Immature natural killer cell (primary cell): ENCODE measurements at places on chromosomes 7 and 10. TPM values are rescaled to one million over a fixed set of nuclear protein-coding genes. Genes with fewer than 3 reads are reported as not detected.

Gene ST7
- 14.7 TPM for polyA plus RNA-seq

Gene PIP
- not detected for polyA plus RNA-seq

Gene GRID2IP
- polyA plus RNA-seq: not detected

Gene AASS
- not detected for polyA plus RNA-seq

Gene CHN2
- 7.7 TPM for polyA plus RNA-seq

Gene COL28A1
- not detected for polyA plus RNA-seq

Gene RARRES2
- not detected for polyA plus RNA-seq

DNA sequence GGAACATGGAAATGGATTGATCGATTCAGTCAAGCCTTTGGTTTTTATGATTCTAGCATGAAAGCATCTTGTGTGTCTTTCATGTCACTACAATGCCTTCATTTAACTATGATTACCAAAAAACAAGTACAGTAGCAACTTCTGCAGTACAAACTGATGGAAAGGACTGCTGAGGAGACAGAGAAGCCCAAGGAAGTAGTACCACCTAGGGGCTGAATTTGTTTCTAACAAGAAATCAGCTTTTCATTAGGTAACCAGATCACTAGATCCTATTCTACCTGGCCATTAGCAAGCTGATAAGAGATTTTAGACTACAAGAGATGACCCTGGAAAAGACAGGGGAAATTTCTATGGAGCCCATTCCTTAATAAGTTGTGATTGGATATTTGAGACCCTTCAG lies 3.2 kb upstream of the IFIT1 start:
- DNase-seq: no peak

DNA sequence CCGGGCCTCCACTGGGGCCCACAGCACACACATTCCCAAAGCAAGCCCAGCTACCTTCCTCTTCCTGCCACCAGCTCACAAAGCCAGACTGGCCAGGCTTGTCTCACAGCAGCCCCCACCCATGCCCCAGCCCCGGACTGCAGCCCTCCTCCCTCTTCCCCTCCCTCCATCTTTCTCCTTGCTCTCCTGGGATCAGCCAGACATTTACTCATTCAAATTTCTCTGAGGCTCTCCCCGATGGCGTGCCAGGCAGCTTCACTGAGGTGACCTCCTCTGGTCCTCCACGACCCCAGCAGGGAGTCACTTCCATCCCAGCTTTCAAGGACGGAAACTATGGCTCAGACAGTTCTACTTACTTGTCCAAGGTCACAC lies 187.5 kb downstream of the GRID1 start:
- DNase-seq: no peak

DNA sequence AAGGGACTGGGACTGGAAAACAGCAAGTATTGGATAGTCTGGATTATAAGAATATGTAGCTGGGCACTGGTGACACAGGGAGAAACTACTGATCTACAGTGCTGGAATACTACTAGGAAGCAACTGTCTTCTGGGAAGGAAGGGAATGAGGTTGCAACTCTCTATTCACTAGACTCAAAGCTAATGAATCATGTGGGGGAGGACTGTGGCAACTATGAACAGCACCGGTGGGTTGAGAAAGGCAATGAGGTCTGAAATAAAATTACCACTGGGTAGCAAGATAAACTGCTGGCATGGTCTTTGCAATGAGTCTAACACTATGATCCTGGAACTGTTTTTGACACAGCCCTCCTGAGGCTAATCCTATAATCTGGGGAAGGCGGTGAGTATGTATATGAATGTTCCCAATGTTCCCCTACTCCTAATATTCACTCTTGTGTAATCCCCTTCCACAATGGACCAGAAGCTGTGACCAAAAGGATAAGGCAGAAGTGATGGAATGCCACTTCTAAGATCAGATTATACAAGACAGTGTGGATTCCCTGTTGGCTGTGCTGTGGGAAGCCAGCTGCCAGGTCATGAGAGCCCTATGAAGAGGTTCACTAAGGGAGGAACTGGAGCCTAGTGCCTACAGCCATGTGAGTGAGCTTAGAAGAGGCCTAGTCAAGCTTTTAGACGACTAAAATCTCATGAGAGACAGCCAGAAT lies 101.3 kb upstream of the DNAJB12 start:
- no peak for DNase-seq

GRCh38 chr10:9939716-9940115 lies 1078.0 kb upstream of the CELF2 start:
- DNase-seq: no peak

DNA sequence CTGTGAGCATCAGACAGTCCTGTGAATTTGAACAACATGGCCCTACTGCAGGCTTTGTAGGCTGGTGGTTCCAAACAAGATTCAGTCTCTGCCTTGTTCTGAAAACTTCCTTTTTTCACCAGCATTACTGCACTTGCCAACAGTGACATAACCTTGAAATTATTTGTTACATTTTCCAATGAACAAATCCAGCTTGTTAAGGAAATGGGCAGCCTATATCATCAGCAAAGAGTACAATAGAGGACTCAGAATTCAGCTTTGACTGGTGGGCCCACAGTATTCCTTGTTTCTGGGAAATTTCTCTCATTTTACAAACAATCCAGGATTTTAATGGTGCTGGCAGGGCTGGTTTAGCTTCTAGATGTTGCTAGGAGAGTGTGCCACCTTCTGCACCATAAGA lies 703.7 kb upstream of the FZD8 start:
- DNase-seq: no peak

DNA sequence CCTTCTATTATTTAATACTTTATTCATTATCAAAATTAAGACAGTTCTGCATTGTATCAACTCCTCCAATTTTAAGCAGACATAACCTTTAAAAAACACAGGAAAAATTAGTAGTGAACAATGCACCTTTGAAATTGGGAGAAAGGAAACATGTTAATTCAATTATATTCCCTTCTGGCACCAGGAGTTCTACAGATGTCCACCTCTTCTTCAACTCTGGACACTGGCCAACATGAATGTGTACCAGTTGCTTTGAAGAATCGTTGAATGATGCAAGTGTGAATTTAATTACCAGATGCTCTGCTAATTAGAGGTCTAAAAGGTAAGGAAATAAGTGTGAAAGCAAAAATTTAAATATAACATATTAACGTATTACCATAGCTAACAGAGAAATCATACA lies 206.7 kb upstream of the IGFBP3 start:
- DNase-seq: no peak

- no peak for DNase-seq
Observed at GRCh38 chr10:97195706-97196222, 10.0 kb upstream of the SLIT1 start.

DNA sequence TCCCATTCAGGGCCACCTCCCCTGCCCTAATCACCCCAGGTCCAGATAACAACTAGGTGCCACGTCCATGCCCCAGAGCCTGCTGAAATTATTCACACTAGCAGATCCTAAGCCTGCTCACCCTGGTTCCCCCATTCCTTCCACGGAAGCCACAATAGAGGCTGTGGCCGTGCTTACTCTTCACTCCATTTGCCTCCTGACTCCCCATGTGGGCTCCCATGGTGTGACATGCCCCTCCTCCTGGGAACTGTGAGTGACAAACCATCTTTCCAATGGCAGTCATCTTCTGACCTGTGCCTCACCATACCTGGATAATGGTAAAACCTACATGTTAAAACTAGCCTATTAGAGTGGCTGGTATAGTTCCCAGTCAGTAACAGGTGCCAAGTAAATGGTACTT lies 216.2 kb upstream of the PRKCQ start:
- DNase-seq: no peak

DNA sequence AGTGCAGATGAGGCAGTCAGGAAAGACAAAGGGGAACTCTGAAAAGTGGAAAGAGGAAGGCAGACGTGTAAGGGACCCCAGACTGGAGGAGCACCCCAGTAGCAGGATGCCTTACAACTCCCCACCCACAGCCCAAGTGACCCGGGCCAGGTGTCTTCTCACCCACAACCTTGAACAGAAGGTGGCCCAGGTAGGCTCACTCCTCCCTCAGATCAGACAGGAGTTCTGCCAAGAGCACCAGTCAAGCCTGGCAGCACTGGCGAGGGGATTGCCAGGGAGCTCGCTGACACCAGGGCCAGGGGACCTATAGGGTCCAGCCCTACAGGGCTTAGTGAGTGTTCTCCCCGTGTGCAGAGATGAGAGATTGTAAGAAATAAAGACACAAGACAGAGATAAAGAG lies 27.1 kb upstream of the LMBR1 start:
- no peak for DNase-seq

DNA sequence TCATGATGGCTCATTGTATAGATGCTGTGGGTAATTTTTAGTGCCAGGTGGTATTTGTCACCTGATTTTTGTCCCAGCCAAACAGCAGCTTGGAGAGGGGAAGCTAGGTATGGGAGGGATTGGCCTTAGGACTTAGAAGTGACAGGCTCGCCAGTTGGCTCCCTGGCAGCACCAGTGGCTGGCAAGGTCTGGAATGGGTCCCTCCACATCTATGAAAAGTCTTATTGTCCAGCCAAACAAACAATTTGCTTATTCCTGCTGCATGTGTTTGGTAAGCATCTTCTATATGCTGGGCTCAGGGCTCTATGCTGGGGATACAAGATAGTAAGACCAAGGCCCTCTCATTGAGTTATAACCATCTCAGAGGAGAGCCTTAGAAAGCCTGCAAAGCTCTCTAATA lies 42.5 kb downstream of the SORCS3 start:
- DNase-seq: no peak

DNA sequence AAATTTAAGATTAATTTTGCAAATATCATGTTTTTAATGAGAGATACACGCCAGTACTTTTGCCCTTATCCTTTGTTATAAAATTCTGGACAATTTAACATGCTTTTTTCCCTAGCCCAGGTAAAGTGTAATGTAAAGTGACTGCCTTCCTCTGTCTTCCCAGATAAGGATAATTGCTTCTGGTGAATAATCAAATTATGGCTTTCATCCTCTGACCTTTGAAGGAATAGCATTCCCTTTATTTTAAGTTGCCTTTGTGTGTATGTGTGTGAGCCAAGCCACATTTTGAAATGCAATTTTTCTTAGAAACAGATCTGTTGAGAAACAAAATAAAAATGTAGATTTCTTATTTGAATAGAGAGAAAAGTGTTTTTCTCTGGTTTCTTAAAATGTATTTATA lies 107.5 kb downstream of the ADAM22 start:
- DNase-seq: no peak

DNA sequence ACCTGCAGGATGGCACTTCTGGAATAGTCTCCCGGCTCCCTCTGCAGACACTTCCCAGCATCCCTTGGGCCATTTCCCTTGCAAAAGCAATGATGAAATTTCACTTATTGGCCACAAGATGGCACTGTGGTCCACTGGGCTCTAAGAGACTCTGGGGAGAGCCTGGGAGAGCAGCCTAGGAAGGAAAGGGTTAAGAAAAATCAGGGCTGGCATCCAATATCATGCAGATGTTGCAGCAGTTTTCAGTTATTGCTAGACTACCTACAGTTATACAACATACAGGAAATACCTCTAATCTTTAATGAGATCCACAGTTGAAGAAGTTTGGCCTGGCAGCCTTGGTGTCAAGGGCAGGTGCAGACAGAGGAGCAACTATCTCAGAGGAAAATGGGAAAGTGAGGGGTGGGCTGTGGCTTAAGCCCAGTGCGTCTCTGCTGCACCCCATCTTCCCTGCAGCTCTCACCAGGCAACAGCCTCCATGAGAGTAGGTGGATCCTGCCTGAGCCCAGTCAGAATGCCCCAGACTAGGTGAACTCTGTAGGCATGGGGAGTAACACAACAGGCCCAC lies 100.2 kb upstream of the PRSS58 start:
- DNase-seq: no peak

GRCh38 chr10:100737355-100738054 lies 7.9 kb upstream of the PAX2 start:
- no peak for DNase-seq

GRCh38 chr10:97154162-97154561 lies 31.6 kb downstream of the SLIT1 start:
- no peak for DNase-seq

DNA sequence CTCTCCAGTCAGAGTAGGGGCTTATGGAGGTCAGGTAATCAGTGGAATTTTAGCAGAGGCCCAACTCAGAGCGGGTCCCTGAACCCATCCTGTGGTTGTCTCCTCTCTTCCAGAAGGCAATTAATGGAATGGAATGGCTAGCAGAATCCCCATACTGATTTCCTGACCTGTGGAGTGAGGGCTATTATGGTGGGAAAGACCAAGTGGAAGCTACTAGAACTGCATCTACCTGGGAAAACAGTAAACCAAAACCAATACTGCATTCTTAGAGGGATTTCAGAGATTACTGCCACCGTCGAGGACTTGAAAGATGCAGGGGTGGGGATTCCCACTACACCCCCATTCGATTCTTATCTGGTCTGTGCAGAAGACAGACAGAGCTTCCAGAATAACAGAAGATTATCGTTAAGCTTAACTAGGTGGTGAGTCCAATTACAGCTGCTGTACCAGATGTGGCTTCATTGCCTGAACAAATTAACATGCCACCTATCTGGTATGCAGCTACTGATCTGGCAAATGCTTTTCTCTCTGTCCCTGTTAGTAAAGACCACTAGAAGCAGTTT lies 73.2 kb downstream of the LMBR1 start:
- DNase-seq: no peak

DNA sequence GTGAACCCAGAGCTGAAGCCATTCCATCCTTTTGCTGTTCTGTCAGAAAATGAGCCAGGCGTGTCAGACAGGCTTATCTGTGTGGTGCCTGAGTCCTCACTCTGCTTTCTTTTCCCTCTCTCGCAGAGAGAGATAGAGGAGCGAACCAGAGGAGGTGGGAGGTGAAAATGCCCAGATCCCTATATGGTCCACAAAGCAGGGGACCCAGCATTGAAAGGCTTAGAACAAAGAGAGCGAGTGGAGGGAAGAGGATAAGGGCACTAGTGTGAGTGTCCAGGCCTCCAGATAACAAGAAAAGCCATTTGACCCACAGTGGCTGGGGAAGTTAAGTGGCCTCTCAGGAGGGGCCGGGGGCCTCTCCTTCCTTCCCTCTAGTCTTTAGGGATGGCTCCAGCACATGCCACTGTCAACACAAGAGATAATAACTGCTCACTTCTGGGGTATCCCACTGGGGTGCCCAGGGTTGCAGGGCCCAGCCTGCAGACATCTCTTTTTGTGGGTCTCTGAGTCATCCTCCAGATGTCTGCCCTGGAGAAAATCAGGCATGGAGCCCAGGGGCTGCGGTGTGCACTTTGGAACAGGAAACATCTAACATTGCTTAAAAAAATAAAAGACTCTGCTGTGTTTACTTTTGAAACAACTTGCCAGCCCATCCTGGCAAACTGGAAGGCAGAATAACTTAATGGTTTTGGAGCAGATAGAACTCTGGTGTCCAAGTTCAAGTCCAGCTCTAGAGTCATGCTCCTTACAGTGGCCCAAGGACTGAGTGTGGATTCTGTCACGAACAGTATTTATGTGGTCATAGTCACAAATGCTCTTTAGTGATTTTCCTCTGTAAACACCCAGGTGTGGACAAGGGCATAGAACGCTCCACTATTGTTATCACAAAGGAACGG lies 189.5 kb downstream of the CXCL12 start:
- DNase-seq: no peak

- DNase-seq: peak; percentile 81
Observed at GRCh38 chr7:65980478-65981250, 1.3 kb downstream of the GUSB start.

DNA sequence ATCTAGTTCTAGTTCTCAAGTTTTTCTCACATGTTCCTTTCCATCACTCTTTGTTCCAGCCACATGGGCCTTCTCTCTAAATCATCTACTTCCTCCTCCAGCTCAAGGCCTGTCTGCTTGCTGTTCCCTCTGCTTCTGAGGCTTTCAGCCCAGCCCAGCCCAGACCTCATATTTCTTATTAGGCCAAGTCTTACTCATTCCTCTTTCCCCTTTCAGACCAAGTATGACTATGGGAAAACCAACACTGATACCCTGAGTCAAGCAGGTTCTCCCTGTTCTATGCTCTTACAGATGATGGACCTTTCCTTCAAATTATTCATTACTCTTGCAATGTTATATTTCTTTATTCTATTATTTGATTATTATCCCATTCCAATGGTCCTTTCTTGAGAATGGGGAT lies 80.3 kb upstream of the SEM1 start:
- no peak for DNase-seq
